NCI-H524 treated with DMSO at 0.1 percent for 48 hours (cell line): ENCODE measurements at places on chromosomes 3 and 15.
A peak's percentile ranks its signal among the peaks of the same experiment; 100 is the strongest.

DNA sequence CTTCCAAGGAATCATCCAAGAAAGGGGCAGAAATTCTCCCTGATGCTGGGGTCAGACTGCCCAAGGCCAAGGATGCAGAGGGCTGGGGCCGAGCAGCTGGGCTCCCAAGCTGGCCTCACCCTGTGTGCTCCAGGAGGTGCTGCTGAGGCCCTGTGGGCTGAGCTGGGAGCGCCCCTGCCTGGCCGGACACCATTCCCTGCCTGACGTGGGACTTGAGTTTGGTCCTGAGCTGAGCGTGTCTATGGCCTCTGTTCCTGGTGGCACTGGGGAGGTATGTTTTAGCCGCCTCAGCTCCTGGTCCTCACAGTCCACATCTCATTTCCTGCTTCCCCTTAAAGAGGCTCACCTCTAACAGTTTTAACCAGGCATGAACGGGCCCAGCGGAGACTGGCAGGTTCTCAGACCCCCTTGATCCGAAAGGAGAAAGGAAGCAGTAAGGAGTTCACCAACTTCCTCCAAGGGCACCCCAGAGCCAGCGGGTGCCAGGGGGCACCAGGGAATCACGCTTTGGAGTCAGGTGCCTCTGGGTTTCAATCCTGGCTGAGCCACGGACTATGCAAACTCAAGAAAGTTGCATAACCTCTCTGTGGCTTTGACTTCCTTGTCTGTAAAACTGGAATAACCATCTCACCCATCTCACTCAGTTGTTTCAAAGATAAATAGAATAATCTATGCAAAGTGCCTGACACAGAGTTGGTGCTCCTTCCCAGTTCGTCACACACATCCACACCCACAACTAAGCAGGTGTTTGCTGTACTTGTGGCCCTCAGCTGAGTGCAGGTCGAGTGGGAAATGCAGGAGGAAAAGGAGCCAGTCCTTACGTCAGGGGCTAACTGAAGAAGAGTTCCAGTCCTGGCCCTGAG lies 48.6 kb downstream of the SLC12A8 start:
- no peak for DNase-seq

DNA sequence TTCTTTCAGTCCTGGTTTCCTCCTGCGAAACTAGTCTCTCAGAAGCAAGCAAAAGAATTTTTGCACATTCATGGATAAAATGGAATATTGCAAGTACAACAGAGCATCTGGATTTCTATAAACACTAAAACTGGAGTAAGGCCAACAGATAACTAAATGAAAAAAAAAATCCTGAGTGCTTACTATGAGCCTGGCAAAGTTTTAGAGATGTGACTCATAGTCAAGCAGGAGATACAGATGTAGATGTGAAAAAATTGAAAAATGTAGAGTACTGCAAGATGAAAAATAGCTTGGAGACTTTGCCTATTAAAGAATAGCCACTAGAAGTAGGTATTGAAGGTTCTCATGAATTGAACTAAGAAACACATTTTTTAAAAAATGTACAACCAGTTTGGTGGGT lies 397.4 kb downstream of the OTOL1 start:
- no peak for DNase-seq

DNA sequence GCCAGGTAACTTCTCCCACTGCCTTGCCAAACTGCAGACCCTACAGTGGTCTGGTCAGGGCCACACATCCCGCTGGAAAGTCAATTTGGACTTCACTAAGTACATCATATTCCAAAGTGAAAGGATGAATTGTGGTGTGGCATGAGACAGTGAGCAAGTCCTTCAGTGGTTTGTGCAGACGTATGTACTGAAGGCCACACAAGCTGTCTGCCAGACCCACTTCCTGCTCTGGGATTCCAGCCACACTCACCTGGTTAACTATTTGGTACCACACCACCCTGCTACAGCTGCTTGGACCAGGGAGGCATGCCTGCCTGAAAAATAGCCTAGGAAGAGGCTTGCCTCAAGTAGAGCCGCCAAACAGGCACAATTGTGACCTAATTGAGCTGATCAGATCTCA lies 94.1 kb upstream of the STRIT1 start:
- no peak for DNase-seq

DNA sequence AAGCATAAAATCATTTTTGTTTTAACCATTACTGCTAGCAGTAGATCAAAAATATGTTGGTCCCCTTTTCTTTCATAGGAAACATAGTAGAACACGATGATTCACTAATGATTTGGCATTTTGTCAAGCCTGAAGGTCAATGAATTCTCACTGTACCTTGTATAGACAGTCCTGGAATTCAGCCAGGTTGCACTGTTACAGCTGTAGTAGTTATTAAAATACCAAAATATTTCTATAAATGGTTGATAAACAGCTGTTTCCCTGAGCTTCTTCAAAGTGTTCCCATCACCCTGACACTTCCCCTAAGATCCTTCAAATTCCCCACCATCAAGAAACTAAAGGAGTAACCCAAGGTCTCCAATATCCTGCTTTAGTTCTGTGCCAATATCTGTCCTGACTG lies 200.9 kb downstream of the ATP8B4 start:
- no peak for DNase-seq

DNA sequence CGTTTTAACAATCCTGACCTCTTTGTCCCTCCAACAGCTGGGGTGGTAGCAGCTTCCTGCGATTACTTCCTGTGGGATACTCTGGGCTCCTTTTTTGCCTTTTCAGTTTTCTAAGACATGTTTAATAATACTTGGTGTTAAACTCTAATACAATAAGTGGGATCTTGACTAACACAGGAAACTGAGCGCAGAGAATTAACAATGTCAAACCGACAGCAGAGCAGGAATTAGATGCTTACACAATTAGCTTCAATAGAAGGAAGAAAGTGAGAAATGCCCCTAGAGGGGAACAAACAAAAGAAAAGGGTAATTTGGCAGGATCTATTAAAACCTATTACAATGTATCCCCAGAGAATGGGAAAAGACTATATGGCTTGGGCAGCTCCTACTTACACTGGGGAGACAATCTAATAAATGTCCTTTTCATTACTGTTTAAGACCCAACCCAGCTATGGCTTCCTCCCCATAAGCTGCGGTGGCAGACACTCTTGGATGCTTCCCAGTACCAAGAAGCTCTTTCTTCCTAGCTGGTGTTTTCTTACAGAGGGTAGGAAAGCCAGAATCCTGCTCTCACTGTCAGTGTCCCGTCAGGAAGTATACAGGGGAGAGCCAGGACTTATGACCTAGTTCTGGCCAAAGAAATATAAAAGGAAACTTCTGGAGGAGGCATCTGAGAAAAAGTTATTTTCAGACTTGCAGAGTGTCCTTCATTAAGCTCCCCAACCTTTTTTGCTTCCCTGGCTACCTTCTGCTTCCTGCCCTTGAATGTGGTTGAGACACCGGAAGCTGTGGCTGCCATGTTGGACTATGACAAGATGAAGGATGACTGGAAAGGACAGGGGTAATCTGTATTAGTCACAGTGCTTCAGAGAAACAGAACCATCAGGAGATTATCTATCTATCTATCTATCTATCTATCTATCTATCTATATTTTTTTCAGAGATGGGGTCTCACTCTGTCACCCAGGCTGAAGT lies 194.1 kb upstream of the KBTBD8 start:
- DNase-seq = no peak

DNA sequence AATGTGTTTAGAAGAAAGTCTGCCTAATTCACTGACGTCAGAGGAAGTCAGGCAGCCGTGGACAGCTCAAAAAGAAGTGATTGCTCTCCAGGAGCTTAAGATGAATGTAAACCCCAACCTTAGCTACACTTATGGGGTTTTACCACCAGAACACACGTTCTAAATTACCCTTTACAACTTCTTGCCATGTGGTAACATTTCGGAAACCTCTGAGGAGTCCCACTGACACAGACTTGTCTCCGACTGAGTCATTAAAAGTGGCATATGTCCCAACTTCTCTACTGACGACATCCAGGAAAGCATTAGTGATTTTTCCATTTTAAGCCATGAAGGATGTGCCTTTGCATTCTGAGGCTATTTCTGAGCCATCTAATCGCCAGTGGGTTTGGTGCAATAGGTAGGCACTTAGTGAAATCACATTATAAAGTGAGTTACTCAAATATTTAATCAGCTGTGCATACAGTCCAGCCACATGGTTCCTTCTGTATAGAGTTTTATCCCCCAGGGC lies 32.4 kb downstream of the C2CD4A start:
- no peak for DNase-seq

DNA sequence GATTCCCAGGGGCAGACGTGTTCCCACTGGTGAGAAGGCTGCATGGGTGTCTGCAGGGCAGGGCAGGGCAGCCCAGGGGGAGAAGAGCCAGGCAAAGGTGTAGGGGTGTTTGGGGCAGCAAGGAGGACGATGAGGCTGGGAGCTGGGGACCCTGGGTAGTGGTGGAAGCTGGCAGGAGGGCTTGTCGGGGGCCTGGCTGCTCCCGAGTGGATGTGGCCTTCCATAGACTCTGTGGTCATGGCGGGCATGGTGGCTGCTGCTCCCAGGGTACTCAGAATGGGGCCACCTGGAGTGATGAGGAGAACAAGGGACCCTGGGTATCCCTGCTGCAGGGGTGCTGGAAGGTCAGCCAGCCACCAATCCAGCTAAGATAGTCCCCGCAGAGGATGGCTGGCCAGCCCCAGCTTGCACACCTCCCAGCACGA lies 107.5 kb downstream of the WNT7A start:
- DNase-seq = no peak

GRCh38 chr3:126837773-126838172 lies 133.7 kb downstream of the CHCHD6 start:
- peak; percentile 31 for DNase-seq

GRCh38 chr15:82139823-82140268 lies 94.0 kb upstream of the MEX3B start:
- no peak for DNase-seq

- no peak for DNase-seq
Observed at GRCh38 chr3:64351713-64352638, 126.7 kb upstream of the PRICKLE2 start.

DNA sequence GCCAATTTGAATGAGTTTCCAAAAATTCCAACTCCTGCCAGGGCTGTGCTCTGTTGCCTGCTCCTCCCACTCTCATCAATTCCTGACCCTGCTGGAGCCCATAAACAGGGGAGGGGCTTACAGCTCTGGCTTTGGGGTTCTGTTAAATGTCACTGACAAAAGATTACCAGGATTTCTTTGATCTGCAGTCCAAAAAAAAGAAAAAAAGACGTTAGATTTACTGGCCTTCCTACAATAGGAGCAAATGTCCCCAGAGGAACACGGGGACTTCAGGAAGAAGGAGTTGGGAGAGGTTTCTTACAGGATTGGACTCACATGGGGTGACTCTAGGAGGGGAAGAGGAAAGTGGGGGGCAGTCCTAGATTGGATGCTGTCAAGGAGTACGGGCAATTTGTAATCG lies 84.3 kb upstream of the RNF7 start:
- DNase-seq = no peak

DNA sequence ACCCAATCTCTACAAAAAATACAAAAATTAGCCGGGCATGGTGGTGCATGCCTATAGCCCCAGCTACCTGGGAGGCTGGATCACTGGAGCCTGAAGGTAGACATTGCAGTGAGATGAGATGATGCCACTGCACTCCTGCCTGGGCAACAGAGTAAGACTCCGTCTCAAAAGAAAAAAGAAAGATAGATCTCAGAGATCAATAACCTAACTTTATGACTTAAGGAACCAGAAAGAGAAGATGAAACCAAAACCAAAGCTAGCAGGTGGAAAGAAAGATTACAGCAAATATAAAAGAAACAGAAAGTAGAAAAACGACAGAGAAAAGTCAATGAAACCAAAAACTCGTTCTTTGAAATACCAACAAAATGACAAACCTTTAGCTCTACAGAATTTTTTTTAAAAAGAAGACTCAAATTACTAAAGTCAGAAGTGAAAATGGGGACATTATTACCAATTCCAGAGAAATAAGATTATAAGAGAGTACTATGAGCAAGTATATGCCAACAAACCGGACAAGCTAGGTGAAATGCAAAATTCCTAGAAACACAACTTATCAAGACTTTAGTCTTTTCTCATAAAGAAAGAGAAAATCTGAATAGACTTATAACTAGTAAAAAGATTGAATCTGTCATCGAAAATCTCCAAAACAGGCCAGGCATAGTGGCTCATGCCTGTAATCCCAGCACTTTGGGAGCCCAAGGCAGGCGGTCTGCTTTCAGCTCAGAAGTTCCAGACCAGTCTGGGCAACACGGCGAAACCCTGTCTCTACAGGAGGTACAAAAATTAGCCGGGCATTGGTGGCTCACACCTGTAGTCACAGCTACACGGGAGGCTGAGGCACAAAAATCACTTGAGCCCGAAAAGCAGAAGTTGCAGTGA lies 35.0 kb downstream of the ACAP2 start:
- DNase-seq = no peak

DNA sequence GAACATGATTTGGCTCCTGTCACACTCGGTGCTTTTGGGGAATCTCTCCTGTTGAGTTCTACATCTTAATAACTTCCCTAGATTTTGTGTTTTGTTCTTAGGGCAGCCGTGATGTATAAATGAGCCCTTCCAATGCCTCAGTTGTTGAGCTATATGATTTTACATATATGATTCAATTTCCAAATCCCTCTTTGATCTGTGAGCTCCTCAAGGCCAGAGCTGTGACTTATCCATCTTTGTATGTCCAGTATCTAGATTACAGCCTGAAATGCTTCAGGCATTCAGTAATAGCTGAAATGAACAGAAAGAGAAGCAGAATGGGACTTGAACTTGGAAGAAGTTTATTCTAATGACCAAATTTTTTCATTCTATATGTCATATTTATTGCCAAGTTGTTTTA lies 26.6 kb downstream of the CGGBP1 start:
- no peak for DNase-seq
